NCI-H2171 (cell line): ENCODE measurements at places on chromosomes 4 and X.

DNA sequence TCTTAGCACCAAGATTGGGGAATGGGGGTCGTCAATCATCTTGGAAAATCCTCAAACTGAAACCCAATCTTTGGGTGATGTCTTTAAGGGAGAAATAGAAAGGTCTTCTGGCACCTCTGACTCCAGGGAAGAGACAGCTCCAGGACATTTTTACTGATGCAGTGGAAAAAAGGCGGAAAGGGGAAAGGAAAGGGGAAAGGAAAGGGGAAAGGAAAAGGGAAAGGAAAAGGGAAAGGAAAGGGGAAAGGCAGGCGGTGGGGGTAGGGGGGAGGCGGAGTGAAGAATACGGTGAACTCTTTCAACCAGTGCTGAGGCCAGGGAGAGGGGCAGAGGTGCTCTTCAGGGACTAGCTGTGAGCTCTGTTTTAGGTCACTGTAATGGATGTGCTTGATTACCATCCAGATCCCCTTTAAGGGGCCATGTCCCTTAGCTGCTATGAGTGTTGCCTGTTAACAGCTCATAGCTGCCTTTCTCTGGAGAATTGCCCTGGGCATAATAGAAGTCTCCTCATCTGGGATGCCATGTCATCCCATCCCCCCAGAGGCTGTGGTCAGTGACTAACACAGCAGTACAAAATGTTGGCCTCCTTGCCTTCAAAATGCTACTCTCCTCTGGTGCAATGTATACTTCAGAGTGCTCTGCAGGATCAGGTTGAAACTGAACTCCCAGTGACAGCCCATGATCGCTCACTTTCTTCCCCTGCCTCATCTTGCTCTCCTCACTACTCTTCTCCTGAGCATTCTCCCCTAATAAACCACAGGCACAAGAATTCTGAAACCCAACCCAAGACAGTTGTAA is 92.4 kb upstream of the AP1S2 start:
- no peak for DNase-seq

GRCh38 chrX:67094061-67094460 is 449.8 kb upstream of the AR start:
- DNase-seq = no peak

DNA sequence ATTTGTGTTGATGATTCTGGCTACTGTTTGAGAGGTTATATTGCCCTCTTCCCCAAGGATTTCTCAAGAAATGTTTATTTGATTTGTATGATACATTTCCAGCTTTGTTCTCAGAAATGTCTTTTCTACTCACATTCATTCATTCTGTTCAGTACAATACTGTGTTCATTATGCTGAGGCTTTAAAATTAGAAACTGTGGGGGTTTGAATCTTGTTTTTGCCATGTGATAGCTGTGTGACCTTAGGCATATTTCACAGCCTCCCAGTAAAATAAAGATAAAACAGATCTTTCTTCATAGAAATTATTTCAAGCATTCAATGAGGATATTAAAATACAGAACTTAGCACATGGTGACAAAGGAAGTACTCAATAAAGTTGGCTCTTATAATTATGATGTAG is 123.9 kb downstream of the DMD start:
- no peak for DNase-seq

- no peak for DNase-seq
Observed at GRCh38 chr4:185796176-185796575, 15.8 kb downstream of the SORBS2 start.

- DNase-seq = no peak
Observed at GRCh38 chr4:91076147-91076546, 949.0 kb downstream of the CCSER1 start.

GRCh38 chr4:185811509-185812364 is at the start of gene SORBS2:
SORBS2 (minus strand) TSS chr4:185812194; CDS start chr4:185690571, 121,623 bp downstream.
- DNase-seq = peak; percentile 52
